Caco-2 (cell line): ENCODE measurements at places on chromosomes 11 and 22. TPM values are rescaled to one million over a fixed set of nuclear protein-coding genes. Genes with fewer than 3 reads are reported as not detected.
A peak's percentile ranks its signal among the peaks of the same experiment; 100 is the strongest.

Gene OR2AT4
- total RNA-seq, result not detected in 2 replicates

Gene ARHGAP20
- 0.05 TPM in 1 of 2 replicates, not detected in the other for total RNA-seq

Gene ZDHHC13
- 21.4 and 21.8 TPM in 2 replicates for total RNA-seq

Gene POU2F3
- total RNA-seq, result not detected in 2 replicates

Gene RAG2
- not detected in 2 replicates for total RNA-seq

Gene DRICH1
- 4.7 and 4.8 TPM in 2 replicates for total RNA-seq

- H3K4me1 ChIP-seq, result no peaks in the 10 kb centered on the region
- H3K27me3 ChIP-seq, result no peaks in the 10 kb centered on the region
Measured at GRCh38 chr11:77191823-77192495, 63.9 kb downstream of the MYO7A start.

DNA sequence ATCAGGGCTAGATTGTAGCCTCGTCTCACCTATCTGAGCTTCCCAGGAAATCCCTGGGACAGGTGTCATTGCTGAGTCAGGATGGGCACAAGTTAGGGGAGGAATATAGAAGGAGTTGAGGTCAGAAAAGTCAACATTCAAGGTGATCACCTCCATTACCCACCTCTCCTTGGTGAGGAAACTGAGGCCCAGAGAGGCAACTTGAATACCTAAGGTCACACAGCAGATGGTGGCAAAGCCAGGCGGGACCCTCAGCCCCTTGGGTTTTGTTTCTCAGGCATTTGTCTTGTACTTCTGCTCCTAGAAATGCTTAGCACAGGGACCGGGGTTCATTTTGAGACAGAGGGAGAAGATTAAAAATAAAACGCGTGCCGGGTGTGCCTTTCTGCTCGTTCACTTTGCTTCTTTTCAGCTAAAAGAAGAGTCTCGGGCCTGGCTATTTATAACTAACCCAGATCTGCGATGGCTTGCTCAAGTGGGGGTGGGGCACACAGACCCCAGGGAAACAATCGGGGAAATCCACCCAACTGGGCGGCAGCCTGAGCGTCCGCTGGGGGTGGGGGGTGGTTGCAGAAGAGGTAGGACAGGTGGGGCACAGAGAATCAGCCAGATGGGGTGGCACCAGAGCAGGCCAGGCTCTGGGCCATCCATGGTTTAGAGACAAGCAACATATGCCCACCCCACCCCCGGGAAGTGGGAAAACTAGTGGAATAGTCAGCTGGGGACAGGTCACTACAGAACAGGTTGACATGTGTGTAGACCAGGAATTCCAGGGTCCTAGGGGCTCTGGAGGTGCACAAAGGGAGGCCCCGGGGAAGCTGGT is 3.9 kb upstream of the GNAZ start:
- H3K36me3 ChIP-seq, result no peaks in the 10 kb centered on the region
- no peak for DNase-seq
- 0 out of 2 replicates have a peak, but pooled peaks cover 6% of the 10 kb centered on the region for H3K4me1 ChIP-seq
- H3K27me3 ChIP-seq, result peaks cover 4% of the 10 kb centered on the region; the same call in 1 of the 2 replicates

- no peaks in the 10 kb centered on the region for H3K27me3 ChIP-seq
- H3K4me1 ChIP-seq, result no peaks in the 10 kb centered on the region
- no peak overlapping the region for H3K27ac ChIP-seq
- H3K36me3 ChIP-seq, result no peaks in the 10 kb centered on the region
- DNase-seq, result no peak
Measured at GRCh38 chr11:127618721-127619120, 618.2 kb upstream of the KIRREL3 start.

GRCh38 chr11:45732343-45732742 is 66.9 kb upstream of the CHST1 start:
- H3K36me3 ChIP-seq, result no peaks in the 10 kb centered on the region
- DNase-seq, result no peak
- no peaks in the 10 kb centered on the region for H3K27me3 ChIP-seq
- no peaks in the 10 kb centered on the region for H3K4me1 ChIP-seq
- H3K27ac ChIP-seq, result no peak overlapping the region

DNA sequence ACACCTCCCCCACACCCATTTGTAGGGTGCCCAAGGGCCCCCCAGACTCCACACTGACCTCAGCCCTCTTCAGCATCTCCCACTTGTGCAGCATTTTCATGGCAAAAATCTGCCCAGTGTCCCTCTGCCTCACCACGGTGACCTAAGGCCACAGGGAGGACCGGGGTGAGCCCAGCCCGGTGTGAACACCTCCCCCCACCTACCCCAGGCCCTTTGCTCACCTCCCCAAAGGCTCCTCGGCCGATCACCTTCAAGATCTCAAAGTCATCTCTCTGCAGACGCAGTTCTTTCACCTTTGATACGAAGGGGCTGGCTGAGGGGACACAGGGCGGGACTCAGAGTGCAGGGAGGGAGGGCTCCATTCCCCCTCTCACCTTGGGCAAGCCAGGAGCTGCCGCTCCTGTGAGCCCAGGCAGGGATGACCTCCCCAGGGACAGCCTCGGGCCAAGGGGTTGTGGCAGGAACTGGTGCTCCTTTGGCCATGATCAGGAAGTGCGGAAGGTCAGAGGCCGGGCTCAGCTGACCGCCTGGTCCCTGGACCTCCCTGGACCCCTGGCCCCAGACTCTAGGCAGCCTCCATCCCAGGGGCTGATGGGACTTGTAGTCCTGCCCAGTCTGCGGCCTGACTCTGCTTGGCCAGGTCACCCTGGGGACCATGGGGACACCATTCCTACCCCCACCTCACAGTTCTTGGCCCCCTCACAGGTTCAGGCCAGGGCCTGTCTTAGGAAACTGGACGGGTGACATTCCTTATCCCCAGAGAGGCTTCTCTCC is 2.7 kb downstream of the CDC42BPG start:
- peak; percentile 90 for DNase-seq
- no peak overlapping the region for H3K4me3 ChIP-seq
- peaks cover 8% of the 10 kb centered on the region for H3K36me3 ChIP-seq
- peaks cover 23% of the 10 kb centered on the region for H3K4me1 ChIP-seq
- H3K27me3 ChIP-seq, result no peaks in the 10 kb centered on the region

DNA sequence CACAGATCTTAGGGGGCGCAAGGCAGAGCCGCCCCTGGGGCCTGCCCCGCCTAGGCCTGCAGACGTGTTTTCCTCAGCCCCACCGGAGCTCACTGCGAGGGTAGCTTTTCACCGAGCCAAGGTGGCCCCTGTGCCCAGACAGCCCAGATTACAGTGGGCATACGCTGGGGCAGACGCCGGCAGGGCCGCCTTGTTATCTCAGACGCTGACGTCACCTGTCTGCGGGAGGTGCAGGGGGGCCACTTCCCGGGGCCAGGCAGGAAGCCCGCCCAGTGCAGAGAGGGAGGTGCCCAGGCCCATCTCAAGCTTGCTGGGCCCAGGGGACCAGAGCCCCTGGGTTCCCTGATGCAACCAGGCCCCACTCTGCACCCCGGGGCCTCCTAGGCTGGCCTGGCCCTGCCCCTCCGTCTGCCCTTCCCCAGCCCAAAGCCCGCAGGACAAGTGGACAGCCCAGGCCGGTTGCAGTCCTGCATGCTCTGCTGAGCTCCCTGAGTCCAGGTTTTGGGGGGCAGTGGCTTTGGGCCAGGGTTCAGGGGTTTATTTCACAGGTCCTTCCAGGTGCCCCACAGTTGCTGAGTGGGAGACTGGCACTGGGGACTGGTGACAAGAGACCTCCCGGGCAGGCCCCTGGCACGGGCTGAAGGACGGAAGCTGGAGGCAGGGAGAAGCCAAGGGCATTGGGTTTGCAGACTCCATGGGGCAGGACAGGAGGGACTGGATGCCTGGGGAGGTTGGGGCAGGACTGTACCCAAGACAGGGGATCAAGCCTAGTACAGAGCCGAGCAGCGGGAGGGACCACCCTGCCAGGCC is 38.6 kb downstream of the IGF2 start:
- H3K4me3 ChIP-seq, result no peak overlapping the region
- H3K27me3 ChIP-seq, result no peaks in the 10 kb centered on the region
- DNase-seq, result no peak

GRCh38 chr22:26898946-26899605 is 241.7 kb downstream of the MIAT start:
- no peaks in the 10 kb centered on the region for H3K27me3 ChIP-seq
- no peaks in the 10 kb centered on the region for H3K36me3 ChIP-seq
- no peak overlapping the region for H3K27ac ChIP-seq
- H3K4me3 ChIP-seq, result no peak overlapping the region
- no peaks in the 10 kb centered on the region for H3K4me1 ChIP-seq
- no peak for DNase-seq

- DNase-seq, result no peak
- no peaks in the 10 kb centered on the region for H3K4me1 ChIP-seq
- H3K4me3 ChIP-seq, result no peak overlapping the region
- no peaks in the 10 kb centered on the region for H3K36me3 ChIP-seq
- no peaks in the 10 kb centered on the region for H3K27me3 ChIP-seq
Measured at GRCh38 chr22:38383417-38383816, 66.2 kb upstream of the CSNK1E start.

DNA sequence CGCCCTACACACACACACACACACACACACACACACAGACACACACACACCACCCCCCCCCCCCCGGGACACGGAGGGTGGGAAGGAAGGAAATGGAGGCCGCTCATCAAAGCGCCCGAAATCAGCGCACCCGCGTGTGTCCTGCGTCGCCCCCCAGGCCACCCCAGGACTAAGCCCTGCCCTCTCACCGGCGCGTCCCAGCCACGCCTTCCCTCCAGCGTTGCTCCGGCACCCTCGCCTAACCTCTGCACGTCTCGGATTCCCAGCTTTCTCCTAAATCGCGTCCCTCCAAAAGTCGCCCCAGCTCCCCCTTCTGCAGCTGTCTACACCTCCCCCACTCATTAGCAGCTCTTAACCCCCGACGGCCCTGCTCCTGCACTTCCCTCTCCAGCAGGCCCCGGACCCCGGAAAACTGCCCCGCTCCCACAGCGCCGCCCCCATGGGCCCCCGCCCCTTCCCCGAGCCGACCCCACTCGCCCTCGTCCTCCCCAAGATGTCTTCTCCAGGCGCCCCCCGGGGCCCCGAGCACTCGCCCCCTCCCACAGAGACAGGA is 557 bp downstream of the PACSIN2 start:
- H3K4me1 ChIP-seq, result peaks cover 53% of the 10 kb centered on the region
- no peaks in the 10 kb centered on the region for H3K27me3 ChIP-seq
- H3K4me3 ChIP-seq, result peak overlapping the region; percentile 83
- peak overlapping the region; percentile 96 for H3K27ac ChIP-seq
- H3K36me3 ChIP-seq, result no peaks in the 10 kb centered on the region; the same call in 1 of the 2 replicates

GRCh38 chr11:26820739-26821138 is 98.9 kb upstream of the SLC5A12 start:
- no peaks in the 10 kb centered on the region for H3K36me3 ChIP-seq
- DNase-seq, result no peak
- H3K4me3 ChIP-seq, result no peak overlapping the region
- H3K4me1 ChIP-seq, result no peaks in the 10 kb centered on the region
- H3K27me3 ChIP-seq, result no peaks in the 10 kb centered on the region

- no peak overlapping the region for H3K4me3 ChIP-seq
- no peak overlapping the region for H3K27ac ChIP-seq
- DNase-seq, result no peak
- H3K27me3 ChIP-seq, result no peaks in the 10 kb centered on the region
Measured at GRCh38 chr22:26399289-26399688, 29.8 kb upstream of the ASPHD2 start.

DNA sequence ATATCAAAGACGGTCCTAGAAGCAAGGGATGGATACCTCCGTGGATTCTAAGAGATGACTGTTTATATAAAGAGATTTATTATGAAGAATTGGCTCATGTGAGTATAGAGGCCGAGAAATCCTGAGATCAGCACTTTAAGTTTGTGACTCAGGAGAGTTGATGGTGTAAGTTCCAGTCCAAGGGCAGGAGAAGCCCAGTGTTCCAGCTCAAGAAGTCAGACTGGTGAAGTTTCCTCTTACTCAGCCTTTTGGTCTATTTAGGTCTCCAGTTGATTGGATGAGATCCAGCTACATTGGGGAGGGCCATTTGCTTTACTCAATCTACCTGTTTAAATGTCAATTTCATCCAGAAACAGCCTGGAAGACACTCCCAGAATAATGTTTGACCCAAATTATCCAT is 45.1 kb downstream of the TSPAN18 start:
- no peaks in the 10 kb centered on the region; the same call in 1 of the 2 replicates for H3K36me3 ChIP-seq
- H3K4me1 ChIP-seq, result peaks cover 4% of the 10 kb centered on the region; the same call in 1 of the 2 replicates
- no peak overlapping the region for H3K27ac ChIP-seq
- H3K27me3 ChIP-seq, result no peaks in the 10 kb centered on the region; the same call in 1 of the 2 replicates
- no peak for DNase-seq
- no peak overlapping the region for H3K4me3 ChIP-seq

- peak; percentile 80 for DNase-seq
- H3K27ac ChIP-seq, result peak within 1 kb of the TSS; percentile 78
- H3K36me3 ChIP-seq, result no peaks in the 10 kb centered on the region
Measured at GRCh38 chr11:35943713-35944502, at the start of gene LDLRAD3. Gene LDLRAD3 (plus strand): TSS chr11:35944062. CDS start chr11:35944099, 37 bp downstream.

DNA sequence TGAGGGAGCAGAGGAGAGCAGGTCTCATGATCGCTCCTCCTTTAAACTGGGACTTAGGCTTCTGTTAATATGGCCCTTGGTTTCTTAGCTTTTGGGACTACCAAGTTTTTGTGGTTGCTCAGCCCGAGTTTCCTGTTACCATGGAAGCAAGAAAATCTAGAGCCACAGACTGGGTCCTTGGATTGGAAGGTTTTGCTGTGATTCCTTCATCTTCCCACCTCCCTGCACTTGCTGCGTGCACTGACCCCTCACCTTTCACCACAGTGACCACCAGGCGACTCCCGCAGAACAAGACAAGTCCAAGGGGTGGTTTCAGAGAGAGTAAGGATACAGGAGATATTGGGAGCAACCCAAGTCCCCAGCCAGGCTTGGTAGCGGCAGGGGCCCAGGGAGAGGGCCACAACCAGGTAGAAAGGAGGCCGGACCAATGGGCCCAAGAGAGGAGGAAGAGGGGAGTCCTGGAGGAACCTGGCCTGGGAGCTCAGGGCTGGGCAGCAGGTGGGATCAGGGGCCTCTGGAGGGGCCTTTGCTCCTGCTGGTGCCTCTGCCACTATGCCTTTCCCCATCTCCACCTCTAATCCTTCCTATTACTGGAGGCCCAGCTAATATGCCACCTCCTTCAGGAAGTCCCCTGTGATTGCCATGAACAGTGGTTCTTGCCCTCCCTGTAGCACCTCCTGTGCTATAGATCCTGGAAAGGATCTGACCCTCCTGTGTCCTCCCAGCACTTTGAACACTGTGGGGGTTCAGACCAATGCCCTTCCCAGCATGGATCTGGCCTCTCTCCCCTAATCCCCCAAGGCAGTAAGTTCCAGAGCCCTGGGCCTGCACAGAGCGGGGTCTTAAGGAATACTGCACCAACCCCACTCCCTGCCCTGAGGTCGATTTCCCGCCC is 21.2 kb downstream of the CSF2RB start:
- H3K4me1 ChIP-seq, result no peaks in the 10 kb centered on the region
- H3K36me3 ChIP-seq, result no peaks in the 10 kb centered on the region
- DNase-seq, result no peak

GRCh38 chr11:4465407-4465806 is 16.3 kb downstream of the OR52K2 start:
- DNase-seq, result no peak
- H3K4me1 ChIP-seq, result no peaks in the 10 kb centered on the region
- no peak overlapping the region for H3K27ac ChIP-seq
- no peak overlapping the region for H3K4me3 ChIP-seq
- H3K36me3 ChIP-seq, result no peaks in the 10 kb centered on the region

- H3K27me3 ChIP-seq, result no peaks in the 10 kb centered on the region
- DNase-seq, result no peak
- no peak overlapping the region for H3K4me3 ChIP-seq
Measured at GRCh38 chr11:26134481-26135355, 197.2 kb upstream of the ANO3 start.
